Activated CD4-positive, alpha-beta memory T cell treated with anti-CD3 and anti-CD28 coated beads, Interleukin-2, amount 10 ng/mL, durations not matched to agents 7 days and 5 days (primary cell): ENCODE measurements at places on chromosomes 12 and 14.

GRCh38 chr12:1875608-1876007 is 42.8 kb downstream of the CACNA2D4 start:
- no peak overlapping the region for H3K27ac ChIP-seq
- H3K36me3 ChIP-seq: no peaks in the 10 kb centered on the region
- H3K4me3 ChIP-seq: no peak overlapping the region

DNA sequence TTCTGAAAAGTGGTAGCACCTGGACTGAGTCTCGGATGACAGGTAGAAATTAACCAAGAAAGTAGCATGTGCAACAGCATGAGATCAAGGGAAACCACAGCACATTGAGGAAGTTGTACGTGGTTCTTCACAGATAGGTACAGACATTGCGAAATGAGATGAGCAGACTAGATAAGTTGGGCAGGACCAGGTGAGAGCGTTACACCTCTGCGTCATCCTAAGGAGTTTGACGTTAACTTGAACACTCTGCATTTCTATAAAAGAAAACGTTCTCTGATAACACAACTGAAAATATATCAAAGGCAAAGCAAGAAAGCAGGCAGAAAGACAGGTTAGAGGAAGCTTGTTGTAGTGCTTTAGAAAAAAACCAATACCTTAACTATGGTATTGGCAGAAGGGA is 98.5 kb upstream of the RASSF8 start:
- peaks cover 2% of the 10 kb centered on the region for H3K27me3 ChIP-seq
- H3K36me3 ChIP-seq: no peaks in the 10 kb centered on the region

GRCh38 chr14:34368115-34368970 is 93.7 kb downstream of the SPTSSA start:
- no peak overlapping the region for H3K27ac ChIP-seq
- H3K4me1 ChIP-seq: no peaks in the 10 kb centered on the region
- H3K4me3 ChIP-seq: no peak overlapping the region
- H3K36me3 ChIP-seq: no peaks in the 10 kb centered on the region

GRCh38 chr14:23539248-23540140 is 12.1 kb downstream of the ZFHX2 start:
- no peak overlapping the region for H3K27ac ChIP-seq
- H3K4me1 ChIP-seq: peaks cover 1% of the 10 kb centered on the region
- H3K27me3 ChIP-seq: no peaks in the 10 kb centered on the region
- peak; percentile 27 for DNase-seq
- H3K4me3 ChIP-seq: no peak overlapping the region
- no peaks in the 10 kb centered on the region for H3K36me3 ChIP-seq

DNA sequence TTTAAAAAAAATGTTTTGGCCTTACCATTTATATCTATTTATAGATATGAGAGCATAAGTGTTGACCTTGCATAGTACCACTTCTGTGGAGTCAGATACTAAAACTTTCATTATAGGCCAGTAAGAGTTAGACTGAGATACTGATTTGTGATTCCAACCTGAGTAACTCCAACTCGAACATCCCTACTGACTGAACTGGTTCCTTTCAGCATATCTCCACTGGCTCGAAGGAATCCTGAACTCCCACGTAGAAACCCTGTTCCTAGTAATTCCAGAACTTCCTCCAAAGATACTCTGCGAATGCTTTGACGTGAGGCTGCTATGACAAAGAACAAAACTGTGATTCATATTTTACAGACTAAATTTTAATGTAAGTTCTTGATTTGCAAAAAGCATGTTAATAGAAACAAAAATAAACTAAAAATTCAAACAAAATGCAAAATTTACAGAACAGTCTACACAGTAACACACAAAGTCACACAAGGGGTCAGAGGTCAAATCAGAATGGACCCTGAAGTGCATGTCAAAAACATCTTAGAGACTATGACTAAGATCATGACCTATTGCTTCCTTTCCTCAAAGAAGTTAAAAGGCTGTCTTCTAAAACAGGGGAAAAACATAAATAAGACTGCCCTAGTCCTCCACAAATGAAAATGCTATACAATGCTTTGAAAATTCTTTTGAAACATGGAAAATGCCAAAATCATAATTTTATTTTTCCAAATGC is 31.5 kb downstream of the HEATR5A start:
- peaks cover 17% of the 10 kb centered on the region for H3K4me1 ChIP-seq
- no peak for DNase-seq
- H3K36me3 ChIP-seq: no peaks in the 10 kb centered on the region
- H3K27me3 ChIP-seq: no peaks in the 10 kb centered on the region
- H3K4me3 ChIP-seq: no peak overlapping the region

- peaks cover 4% of the 10 kb centered on the region for H3K27me3 ChIP-seq
- H3K36me3 ChIP-seq: peaks cover 38% of the 10 kb centered on the region
- H3K4me3 ChIP-seq: peak overlapping the region; percentile 99
- peaks cover 41% of the 10 kb centered on the region for H3K4me1 ChIP-seq
- peak overlapping the region; percentile 94 for H3K27ac ChIP-seq
Observed at GRCh38 chr12:104457746-104458693, 1.3 kb downstream of the CHST11 start.

DNA sequence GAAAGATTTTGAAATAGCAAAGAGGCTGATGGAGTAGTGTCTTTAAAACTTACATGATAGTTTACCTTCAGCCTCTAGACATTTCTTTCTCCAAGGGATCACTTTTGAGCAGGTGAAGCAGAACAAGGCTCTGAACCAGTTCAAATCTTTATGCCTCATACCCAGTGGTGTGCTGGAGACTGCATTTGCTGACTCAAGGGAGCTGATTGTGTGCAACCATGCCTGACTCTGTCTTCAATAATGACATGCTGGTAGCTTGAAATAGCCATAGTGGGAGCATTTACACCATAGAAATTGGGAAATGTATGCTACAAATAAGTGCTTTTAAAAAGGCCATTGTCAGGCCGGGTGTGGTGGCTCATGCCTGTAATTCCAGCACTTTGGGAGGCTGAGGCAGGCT is 482.0 kb downstream of the TMTC2 start:
- no peak overlapping the region for H3K27ac ChIP-seq
- H3K4me1 ChIP-seq: no peaks in the 10 kb centered on the region
- H3K36me3 ChIP-seq: no peaks in the 10 kb centered on the region
- no peak overlapping the region for H3K4me3 ChIP-seq
- no peaks in the 10 kb centered on the region for H3K27me3 ChIP-seq

- H3K4me1 ChIP-seq: no peaks in the 10 kb centered on the region
- no peak for DNase-seq
- no peak overlapping the region for H3K27ac ChIP-seq
Observed at GRCh38 chr14:25274529-25274928, 224.6 kb upstream of the STXBP6 start.

GRCh38 chr12:7935590-7936581 is at the start of gene SLC2A3:
Gene SLC2A3 (minus strand): TSS chr12:7936187. CDS start chr12:7936034, 153 bp downstream.
- H3K27ac ChIP-seq: no peak within 1 kb of the TSS
- no peaks in the 10 kb centered on the region for H3K27me3 ChIP-seq
- H3K36me3 ChIP-seq: peaks cover 12% of the 10 kb centered on the region
- H3K4me1 ChIP-seq: peaks cover 21% of the 10 kb centered on the region

GRCh38 chr12:132998741-132999140 is 12.6 kb downstream of the ZNF26 start:
- DNase-seq: no peak
- H3K4me3 ChIP-seq: no peak overlapping the region
- H3K4me1 ChIP-seq: no peaks in the 10 kb centered on the region
- peaks cover 79% of the 10 kb centered on the region for H3K36me3 ChIP-seq
- no peaks in the 10 kb centered on the region for H3K27me3 ChIP-seq
- H3K27ac ChIP-seq: no peak overlapping the region

- no peak overlapping the region for H3K27ac ChIP-seq
- DNase-seq: no peak
- H3K4me3 ChIP-seq: no peak overlapping the region
Observed at GRCh38 chr12:24191117-24191516, 241.6 kb upstream of the SOX5 start.
